ENCODE measurements at places on chromosomes 16 and 17. TPM values are rescaled to one million over a fixed set of nuclear protein-coding genes. Genes with fewer than 3 reads are reported as not detected.

GRCh38 chr16:81445966-81446906 lies 1.6 kb downstream of the CMIP start:
- DNase-seq: peak; percentile 63

DNA sequence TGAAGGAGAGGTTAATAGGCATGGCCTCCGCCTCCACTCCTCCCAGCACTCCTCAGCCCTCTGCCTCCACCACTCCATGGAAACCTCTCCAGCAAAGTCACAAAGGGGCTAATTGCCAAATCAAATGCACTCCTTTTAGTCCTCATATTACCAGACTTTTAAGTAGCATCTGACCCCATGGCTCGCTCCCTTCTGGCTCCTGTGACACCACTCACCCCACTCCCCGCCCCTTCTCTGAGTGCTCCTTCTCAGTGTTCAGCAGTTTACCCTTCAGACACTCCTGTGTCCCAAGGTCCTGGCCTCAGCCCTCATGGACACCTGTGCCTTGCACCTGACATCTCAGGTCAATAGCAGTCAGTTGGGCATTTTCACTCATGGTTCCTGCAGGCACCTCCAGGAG lies 243.5 kb upstream of the CCL2 start:
- no peak for DNase-seq

- DNase-seq: no peak
These were observed 57.5 kb downstream of the RNF213 start for GRCh38 chr17:80318166-80318565.

DNA sequence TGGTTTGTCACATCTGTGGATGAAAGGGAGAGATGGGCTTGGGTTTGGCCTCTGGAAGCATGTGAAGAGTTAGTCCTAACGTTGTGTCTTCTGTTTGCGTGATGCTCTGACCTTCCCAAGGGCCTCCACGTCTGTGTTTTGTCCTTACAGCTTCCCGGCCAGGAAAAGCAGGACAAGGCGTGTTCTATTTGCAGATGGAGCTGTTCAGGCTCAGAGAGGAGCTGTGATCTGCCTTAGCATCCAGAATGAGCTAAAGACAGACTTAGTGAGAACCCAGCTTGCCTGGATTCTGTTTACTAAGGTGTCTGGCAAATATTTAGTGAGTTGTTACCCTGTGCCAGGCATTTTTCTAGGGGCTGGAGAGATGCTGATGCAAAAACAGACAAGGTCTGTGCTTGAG lies 282.1 kb downstream of the CBLN1 start:
- DNase-seq: no peak

TBC1D3K gene
- total RNA-seq: not detected

All from fibroblast of the aortic adventitia (primary cell).